ENCODE measurements at places on chromosomes 3 and 15.

DNA sequence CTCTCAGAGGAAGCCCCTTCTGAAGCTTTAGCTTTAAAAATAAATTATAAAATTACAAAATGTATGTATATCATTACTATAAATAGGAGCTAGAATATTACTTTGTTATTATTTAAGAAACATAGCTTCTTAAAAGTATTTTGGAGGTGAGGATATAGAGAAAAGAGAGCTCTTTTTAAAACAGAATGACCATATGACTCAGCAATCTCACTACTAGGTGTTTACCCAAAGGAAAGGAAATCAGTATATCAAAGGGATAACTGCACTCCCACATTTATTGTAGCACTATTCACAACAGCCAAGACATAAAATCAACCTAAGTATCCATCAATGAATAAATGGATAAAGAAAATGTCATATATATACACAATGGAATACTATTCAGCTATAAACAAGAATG lies 119.6 kb downstream of the DMXL2 start:
- DNase-seq: no peak

DNA sequence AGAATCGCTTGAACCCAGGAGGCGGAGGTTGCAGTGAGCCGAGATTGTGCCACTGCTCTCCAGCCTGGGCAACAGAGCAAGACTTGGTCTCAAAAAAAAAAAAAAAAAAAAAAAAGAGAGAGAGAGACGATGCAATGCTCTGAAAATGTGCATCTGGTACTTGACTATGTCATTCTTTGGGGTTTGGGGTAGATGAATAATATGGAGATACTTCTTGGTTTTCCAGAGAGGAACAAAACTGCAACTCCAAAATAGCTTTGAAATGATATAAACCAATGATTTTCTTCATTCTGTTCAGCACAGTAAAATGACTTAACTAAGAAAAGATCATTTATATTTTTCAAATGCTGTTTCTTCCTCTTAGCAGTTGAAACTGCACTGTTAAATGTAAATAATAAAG lies 158.9 kb downstream of the ISL2 start:
- no peak for DNase-seq

- no peak for DNase-seq
Observed at GRCh38 chr15:48086576-48086975, 34.2 kb upstream of the SLC24A5 start.

GRCh38 chr3:42014921-42015533 lies 53.1 kb upstream of the ULK4 start:
- no peak for DNase-seq

DNA sequence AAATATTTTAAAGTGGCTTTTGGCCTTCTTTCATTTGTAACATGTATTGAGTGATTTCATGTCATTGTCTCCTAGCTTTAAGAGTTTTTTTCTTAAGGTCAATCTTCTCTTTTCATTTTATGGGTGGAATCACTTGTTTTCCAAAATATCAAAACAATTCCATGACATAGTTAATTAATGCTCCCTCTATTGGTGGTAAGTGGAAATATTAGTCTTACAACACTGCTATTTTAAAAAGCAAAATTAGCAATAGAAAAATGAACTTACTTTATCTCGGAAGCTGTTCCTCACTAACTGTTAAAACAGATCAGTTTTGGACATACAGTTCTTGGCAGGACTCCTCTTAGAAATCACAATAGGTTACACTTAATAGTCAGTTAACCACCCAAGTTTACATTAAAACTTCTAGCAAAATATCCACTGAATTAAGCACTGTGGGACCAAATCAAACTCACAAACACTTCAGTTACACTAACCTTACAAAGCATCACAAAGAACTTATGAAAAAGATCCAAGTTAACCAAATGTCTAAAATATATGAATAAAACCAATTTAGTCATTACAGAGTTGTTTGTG lies 42.4 kb downstream of the TIGIT start:
- no peak for DNase-seq

- no peak for DNase-seq
Observed at GRCh38 chr15:98718426-98719136, 70.2 kb downstream of the IGF1R start.

DNA sequence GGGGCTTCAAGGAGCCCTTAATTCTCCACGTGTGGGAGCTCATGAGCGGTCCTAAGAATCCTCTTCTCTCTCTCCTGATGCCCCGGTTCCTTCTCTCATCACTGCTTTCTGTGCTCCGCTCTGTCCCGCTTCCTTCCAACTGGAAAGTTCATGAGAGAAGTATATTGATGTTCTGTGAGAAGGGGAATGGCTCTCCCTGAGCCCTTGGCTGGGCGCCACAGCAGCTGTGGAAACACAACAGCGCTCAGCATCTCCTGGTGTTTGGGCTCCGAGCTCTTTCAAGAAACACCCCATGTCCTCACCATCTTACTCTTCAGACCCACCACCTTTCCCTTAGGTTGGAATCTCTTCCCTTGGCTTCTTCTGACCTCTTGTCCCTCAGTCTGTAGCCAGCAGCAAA lies 161.7 kb downstream of the VGLL4 start:
- DNase-seq: no peak

- DNase-seq: peak; percentile 81
Observed at GRCh38 chr15:52652984-52653383, 26.2 kb downstream of the ATOSA start.

DNA sequence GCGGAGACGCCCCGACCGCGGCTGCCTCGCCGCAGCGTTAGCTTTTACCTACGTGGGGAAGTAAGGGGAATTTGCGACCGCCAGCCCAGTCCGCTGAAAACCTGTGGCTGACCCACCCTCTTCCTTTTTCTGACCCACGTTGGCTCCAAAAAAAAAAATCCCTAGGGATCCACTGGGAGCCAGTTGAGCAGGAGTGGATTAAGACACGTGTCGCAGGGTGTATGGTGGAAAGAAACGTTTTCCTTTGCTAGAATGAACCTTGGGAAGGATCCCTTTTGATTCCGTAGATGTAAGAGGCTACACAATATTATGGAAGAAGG lies 575 bp upstream of the PCYT1A start:
- DNase-seq: no peak

- no peak for DNase-seq
Observed at GRCh38 chr3:150169330-150169940, 198.7 kb upstream of the PFN2 start.

GRCh38 chr15:69415381-69415780 lies 1.2 kb downstream of the KIF23 start:
- no peak for DNase-seq

GRCh38 chr3:8595695-8596115 lies 48.9 kb downstream of the SSUH2 start:
- DNase-seq: no peak

- DNase-seq: no peak
Observed at GRCh38 chr15:34019369-34019990, 19.5 kb downstream of the AVEN start.

DNA sequence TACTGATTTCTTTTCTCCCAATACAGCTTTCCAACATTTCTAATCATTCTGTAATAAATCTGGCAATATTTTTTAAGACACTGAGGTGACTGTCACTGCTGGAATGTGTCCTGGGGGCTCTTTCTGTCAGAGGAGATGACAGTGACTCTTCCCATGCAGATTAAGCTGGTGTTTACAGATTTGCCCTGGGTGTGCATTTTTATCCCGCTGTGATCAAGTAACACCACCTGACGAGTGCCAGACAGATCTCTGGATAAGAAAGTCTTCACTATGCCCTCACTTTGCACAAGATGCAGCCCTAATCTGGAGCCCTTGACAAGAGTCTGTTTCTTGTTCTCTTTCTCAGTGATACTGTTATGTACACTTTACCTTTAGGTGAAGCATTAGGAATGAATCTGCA lies 477.7 kb downstream of the ZIC1 start:
- no peak for DNase-seq
